WTC11 (cell line): ENCODE measurements at places on chromosomes 3 and 15. TPM values are rescaled to one million over a fixed set of nuclear protein-coding genes. Genes with fewer than 3 reads are reported as not detected.

DNA sequence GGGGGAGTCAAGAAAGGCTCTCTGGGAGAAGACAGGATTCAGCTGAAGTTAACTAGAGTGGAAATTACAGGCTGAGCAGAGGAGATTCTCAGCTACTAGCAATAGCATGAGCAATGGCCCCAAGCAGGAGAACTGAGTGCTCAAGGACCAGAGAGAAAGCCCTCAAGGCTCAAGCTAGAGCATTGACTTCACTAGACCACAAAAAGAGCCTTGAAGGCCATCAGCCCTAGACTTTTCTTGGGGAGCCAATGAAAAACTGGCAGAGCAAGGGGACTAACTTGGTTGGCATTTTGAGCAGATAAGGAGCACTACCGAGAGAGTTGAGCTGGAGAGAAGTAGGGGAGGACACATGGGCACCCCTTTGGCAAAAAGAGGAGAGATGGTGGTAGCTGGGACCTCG lies 277.6 kb downstream of the FEZF2 start:
- DNase-seq, result no peak
- H3K4me3 ChIP-seq, result no peak overlapping the region
- no peaks in the 10 kb centered on the region for H3K27me3 ChIP-seq

DNA sequence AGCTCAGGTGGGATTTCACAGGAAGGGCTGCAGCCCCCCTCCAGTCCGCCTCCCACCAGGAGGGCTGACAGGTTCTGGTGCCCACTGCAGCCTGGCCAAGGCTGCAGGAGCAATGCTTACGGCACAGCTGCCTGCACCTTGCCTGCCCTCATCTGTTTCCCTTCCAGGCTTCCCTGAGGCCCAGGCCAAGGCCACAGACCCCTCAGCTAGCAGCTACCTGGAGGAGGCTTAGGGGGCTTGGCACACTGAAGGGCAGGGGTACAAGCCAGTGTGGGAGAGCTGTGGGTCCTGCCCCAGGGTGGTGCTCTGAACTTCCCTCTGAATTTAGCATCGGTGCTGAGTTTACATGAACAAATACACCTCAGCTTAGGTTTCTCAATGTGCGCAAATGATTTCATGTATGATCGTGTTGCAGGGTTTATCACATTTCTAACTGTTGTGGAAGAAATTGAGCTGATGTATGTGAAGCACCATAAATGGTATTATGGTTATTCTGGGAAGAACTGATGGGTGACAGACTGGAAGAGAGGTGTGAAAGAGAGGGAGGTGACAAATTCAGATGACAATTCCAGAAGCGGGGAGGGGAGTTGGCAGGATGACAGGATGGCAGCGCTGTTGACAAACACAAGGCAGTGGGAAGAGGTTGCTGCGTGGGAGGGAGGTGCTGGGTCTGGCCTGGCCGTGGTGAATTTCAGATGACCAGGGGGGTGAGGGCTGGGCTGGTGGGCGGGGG lies 6.1 kb downstream of the RHCG start:
- peaks cover 37% of the 10 kb centered on the region for H3K27me3 ChIP-seq
- peaks cover 9% of the 10 kb centered on the region for H3K4me1 ChIP-seq
- no peak overlapping the region for H3K4me3 ChIP-seq
- no peaks in the 10 kb centered on the region for H3K36me3 ChIP-seq

DNA sequence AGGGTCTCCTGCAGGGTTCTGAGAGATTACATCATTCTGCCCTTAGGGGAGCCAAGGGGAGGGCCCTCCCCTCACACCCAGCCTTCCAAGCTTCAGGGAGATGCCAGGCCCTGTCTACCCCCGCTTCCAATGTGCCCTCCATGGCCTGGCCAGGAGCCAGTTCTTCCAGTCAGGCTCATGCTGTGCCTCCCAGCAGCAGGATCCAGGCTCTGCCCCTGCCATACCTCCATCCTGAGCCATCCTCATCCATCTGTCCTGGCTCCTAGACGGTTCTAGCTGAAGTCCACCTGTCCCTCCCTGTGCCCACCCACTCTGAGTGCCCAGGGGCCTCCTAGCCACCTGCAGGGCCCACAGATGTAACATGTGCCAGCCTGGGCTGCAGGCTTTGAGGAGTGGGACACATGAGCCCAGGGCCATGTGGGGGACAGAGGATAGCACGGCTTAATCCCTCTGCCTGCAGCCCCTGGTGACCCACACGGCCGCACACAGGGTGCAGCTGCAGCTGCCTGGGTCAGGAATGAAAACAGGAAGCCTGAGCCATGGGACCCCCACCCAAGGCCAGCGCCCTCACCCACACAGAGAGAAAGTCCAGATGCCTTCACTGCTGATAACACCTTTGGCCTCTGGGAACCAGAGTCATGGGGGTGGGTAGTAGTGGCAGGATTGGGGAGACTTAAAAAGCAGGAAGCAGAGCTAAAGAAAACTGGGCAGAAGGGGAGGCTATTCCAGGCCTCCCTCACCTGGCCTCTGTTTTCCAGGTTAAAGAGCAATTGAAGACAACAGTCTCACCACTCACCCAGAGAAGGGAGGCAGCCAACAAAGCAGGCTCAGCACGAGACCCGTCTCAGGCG lies 11.8 kb downstream of the PLCD1 start:
- H3K27me3 ChIP-seq, result no peaks in the 10 kb centered on the region
- no peak overlapping the region for H3K4me3 ChIP-seq
- DNase-seq, result no peak
- H3K4me1 ChIP-seq, result no peaks in the 10 kb centered on the region

GRCh38 chr15:71344316-71344715 lies 229.0 kb downstream of the THSD4 start:
- no peak for DNase-seq
- H3K27me3 ChIP-seq, result no peaks in the 10 kb centered on the region
- H3K27ac ChIP-seq, result no peak overlapping the region
- peaks cover 35% of the 10 kb centered on the region for H3K4me1 ChIP-seq

- H3K4me1 ChIP-seq, result peaks cover 2% of the 10 kb centered on the region; the same call in 1 of the 2 replicates
- H3K27me3 ChIP-seq, result no peaks in the 10 kb centered on the region; the same call in 1 of the 2 replicates
- H3K27ac ChIP-seq, result no peak overlapping the region
- no peak overlapping the region for H3K4me3 ChIP-seq
- DNase-seq, result no peak
- no peaks in the 10 kb centered on the region for H3K36me3 ChIP-seq
These were observed 389.6 kb downstream of the MFSD1 start for GRCh38 chr3:159191447-159191846.

The NLGN1 gene
- 12.4 to 16.5 TPM (median 15.7 TPM) in 3 replicates for total RNA-seq

The MEGF11 gene
- total RNA-seq, result 2.7 to 3.3 TPM (median 2.7 TPM) in 3 replicates

The ATP13A5 gene
- total RNA-seq, result not detected in 3 replicates

The NPRL2 gene
- total RNA-seq, result 20.6 to 26.6 TPM (median 23.9 TPM) in 3 replicates

The ADAMTS9 gene
- 1.9 to 3.1 TPM (median 2.6 TPM) in 3 replicates for total RNA-seq

The SLC24A5 gene
- not detected in 3 replicates for total RNA-seq

The PLSCR4 gene
- total RNA-seq, result 3.5 to 5.7 TPM (median 3.8 TPM) in 3 replicates
